Activated CD4-positive, alpha-beta memory T cell treated with anti-CD3 and anti-CD28 coated beads for 36 hours (primary cell): ENCODE measurements at places on chromosomes 7 and 10. TPM values are rescaled to one million over a fixed set of nuclear protein-coding genes. Genes with fewer than 3 reads are reported as not detected.

GRCh38 chr10:71946700-71947099 is 17.5 kb upstream of the CHST3 start:
- DNase-seq: no peak

DNA sequence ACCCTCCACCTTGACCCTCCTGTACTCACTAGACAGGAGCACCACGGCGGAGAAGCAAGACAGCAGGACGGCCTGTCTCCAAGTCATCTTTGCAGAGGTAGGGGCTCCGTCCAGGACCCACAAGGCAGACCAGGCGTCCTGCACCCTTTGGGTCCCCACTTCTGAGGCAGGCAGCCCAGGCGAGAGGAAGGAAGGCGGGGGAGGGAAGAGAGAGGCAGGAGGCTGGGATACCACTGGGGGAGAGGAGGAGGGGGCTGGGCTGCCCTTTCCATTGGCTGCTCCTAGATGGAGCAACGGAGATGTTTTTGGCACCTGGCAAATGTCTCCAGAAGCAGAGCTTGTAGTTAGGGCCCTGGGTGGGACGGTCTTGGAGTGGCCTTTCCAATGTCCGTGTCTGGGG is at the start of gene UCMA:
TSS of gene UCMA (minus strand) at position 203 of the 400 bp plus-strand sequence. CDS start at position 87, 116 bp downstream.
- no peak for DNase-seq

DNA sequence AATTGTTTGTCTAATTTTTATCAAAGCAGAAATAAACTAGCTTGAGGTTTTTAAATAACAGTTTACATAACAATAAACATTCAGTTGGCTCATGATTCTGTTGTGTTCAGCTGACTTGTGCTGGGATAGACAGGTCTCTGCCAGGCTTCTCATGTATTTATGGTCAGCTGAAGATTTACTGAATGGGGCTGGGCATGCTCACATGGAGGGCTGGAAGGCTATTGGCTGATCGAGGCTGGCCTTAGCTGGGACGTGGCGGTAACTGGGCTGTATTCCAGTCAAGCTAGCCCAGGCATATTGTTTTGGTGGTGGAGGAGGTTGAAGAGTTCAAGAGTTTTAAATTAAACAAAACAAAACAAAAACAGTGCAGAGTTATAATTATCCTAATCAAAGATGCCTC is 251.0 kb upstream of the MTPN start:
- no peak for DNase-seq

DNA sequence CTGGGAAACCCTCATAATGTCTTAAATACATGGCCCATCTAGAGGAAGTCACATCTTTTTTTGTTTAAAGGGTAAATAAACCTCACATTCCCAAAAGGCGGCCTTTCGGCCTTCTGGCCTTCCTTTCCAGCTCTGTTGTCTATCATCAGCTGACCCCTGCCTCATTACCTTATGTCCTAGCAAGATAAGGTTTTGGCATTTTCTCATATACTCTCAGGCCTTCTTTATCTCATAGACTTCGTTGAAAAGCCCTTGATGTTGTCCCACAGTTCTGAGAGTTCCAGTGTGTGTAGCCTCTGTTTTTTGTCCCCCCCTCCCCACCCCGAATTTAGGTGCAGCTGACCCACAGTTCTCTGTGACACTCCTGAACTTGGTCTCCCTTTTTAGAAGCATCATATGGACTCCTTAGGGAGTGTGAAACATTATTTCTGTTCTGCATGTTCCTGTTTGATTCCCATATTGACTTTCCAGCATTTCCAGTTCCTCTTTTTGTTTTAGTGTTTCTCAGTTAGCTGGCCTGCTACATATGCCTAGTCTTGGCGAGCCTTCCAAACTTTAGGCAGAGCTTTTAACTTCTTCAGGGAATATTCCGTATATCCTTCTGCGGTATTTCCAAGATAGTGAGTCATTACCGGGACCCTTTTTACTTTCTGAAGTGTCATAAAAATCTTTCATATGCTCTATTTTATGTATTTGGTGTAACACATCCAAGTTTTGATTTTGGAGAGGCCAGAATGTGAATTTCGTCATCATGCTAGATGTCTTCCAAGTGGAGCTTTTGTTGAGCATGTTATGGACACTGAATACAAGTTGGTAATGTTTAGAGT is 138.5 kb downstream of the LRRC4 start:
- DNase-seq: no peak

SDK1 gene
- total RNA-seq: 0.14 TPM

DNA sequence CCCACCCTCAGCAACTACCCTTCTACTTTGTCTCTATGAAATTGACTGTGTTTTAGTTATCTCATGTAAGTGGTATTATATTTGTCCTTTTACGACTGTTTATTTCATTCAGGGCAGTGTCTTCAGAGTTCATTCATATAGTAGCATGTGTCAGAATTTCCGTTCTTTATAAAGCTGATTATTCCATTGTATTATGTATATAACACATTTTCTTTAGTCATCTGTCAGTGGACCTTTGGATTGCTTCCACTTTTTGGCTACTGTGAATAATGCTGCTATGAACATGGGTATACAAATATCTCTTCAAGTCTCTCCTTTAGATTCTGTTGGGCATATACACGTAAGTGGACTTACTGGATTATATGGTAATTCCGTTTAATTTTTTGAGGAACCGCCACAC is 14.5 kb downstream of the SLF2 start:
- no peak for DNase-seq

GRCh38 chr10:120732643-120733313 is 118.4 kb upstream of the WDR11 start:
- peak; percentile 17 for DNase-seq

DNA sequence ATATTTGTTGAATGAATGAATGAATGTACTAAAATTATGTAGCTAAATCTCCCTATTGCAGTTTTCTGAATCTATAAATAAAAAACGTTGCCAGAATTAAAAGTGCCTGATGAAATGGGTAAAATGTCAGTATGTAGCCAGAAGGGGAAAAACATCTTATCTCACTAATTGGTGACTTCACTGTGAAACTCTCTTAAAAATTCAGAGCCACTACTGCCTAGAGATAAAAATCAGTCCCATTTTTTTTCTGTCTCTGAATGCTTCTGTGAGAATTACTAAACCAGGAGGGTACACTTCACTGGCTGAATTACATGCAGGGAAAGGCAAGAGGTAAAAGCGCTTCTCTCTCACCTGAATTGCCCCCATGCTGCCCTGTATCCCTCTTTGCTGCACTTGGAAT is 69.6 kb upstream of the HPS1 start:
- no peak for DNase-seq

- DNase-seq: no peak
Measured at GRCh38 chr7:98976396-98977185, 98.3 kb downstream of the TRRAP start.

DNA sequence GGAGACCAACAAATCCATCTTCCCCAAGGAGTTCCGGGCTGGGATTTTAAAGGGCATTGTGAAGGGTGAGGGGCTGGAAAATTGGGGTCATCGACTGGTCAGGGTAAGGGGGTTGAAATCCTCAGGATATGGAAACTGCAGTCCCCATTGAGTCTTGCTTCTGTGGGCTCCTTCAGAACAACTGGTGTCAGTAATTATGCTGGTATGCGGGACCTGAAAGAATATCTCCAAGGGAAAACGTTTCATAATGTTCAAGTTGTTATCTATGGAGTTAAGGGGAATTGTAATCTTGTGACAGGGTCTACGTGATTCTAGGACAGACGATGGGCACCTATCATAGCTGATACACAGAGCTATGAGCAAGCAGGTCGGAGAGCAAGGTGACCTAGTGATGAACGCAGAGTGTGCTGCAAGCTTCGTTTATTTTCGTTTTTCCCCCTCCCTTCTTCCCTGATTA is 494 bp upstream of the RHBDD2 start:
- DNase-seq: no peak

GRCh38 chr7:1668396-1669063 is 1.5 kb upstream of the ELFN1 start:
- peak; percentile 9 for DNase-seq

- no peak for DNase-seq
Measured at GRCh38 chr7:21543528-21544302, 876 bp downstream of the DNAH11 start.

- DNase-seq: no peak
Measured at GRCh38 chr10:331186-331585, 195.9 kb downstream of the ZMYND11 start.
